ENCODE measurements at places on chromosomes 12 and 14.

- DNase-seq: no peak
Measured at GRCh38 chr14:104243200-104243599, 104.8 kb downstream of the KIF26A start.

GRCh38 chr12:88932457-88932856, 352.2 kb upstream of the KITLG start:
- no peak for DNase-seq

DNA sequence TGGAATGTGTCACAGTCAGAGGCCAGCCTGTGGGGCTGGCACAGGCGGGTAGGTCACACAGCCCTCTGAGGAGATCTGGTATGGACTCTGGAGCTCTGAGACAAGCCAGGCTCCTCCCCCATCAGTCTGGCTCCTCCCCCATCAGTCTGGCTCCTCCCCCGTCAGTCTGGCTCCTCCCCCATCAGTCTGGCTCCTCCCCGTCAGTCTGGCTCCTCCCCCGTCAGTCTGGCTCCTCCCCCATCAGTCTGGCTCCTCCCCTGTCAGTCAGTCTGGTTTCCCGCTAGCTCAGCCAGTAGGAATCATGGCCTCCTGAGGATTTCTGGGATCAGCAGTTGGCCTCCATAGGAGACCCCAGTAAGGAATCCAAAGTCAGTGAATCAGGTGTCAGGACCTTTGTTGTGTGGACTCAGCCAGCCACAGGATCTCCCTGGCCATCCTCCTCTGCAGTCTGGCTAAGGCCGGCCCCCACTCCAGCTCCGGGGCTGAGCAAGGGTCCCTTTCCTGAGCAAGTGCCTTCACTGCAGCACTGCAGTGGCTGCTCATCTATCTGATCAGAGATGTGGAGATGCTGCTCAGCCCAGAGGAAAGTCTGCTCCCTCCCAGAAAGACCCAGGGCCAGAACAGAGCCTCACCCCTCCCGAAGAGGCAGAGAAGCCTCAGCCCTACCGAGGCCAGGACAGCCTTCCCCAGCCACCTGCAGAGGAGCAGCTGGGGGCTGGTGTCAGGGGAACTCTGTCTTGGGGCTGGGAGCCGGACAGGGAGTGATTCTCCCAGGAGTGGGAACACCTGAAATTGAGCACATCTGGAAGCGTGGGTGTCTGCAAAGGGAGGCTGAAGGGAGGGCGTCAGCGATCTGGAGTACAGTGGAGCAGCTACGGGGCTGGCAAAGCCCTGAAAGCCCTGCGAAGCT, 35.7 kb downstream of the IQSEC3 start:
- DNase-seq: no peak

DNA sequence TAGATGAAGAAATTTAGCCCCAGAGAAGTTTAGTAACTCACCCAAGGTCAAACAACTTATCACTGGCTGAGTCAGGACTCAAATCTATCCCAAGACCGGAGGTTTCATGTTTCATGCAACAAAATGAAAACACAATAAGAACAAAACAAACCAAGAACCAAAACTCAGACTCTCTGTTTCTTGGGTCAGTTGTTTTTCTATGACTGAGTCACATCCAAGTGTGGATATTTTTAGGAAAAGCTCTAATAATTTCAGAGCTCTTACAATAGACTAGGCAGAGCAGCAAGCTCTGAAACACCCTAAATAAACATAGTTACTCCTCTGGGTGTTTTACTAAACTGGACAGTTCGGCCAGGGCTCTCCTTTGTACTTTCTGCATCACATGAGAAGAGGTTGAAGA, 87.6 kb upstream of the PRB2 start:
- no peak for DNase-seq

DNA sequence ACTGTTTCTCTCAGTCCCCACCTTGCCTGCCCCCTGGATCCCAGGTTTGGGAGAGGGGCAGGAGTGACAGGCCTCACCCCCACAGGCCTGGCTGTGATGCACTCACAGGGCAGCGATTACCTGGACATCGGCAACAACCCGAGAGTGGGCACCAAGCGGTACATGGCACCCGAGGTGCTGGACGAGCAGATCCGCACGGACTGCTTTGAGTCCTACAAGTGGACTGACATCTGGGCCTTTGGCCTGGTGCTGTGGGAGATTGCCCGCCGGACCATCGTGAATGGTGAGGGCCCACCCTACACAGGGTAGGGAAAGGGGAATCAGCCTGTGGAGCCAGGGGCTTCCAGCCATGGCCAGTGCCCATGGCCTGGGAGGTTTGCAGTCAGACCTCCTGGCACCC, 8.6 kb downstream of the ACVRL1 start:
- no peak for DNase-seq

DNA sequence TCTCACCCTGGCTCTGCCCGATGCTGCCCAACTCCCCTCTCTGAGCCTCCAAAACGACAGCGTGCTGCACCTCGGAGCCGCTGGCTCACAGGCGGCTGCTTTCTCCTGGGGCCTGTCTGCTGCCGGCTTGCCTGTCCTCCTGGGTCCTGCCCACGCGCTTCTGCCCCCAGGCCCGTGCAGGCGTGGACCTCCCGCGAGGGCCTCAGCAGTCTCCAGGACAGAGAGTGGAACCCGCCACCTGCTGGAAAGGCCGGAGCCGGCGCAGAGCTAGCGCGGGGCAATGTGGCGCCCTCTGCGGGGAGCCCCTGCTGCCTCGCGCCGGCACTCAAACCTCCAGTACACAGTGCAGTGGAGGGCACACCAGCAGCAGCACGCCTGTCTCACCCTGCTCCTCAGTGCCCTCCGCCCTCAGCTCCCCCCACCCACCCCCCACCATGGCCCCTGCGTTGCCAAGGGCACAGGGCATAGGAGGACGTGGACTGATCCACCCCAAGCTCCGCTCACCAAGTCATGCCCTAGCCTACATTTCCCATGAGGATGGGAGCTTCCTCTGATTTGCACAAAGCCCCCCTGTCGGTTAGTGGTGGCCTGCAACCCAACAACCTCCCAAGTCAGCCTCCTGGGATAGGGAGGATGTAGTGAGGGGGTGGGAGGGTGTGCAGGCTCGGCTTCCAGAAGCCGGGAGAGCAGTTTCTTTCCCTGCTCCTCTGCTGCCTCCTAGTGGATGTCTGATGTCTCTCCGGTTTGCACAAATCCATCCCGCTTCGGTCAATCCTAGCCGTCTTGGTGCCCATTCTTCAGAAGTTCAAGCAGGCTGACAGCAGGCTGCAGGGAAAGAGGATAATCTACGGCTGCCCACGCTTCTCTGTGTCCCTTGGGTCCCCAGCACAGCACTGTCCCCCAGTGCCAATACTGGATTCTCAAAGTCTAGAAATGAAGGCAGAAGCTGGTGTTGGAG, 25.2 kb downstream of the KRT8 start:
- DNase-seq: peak; percentile 68

DNA sequence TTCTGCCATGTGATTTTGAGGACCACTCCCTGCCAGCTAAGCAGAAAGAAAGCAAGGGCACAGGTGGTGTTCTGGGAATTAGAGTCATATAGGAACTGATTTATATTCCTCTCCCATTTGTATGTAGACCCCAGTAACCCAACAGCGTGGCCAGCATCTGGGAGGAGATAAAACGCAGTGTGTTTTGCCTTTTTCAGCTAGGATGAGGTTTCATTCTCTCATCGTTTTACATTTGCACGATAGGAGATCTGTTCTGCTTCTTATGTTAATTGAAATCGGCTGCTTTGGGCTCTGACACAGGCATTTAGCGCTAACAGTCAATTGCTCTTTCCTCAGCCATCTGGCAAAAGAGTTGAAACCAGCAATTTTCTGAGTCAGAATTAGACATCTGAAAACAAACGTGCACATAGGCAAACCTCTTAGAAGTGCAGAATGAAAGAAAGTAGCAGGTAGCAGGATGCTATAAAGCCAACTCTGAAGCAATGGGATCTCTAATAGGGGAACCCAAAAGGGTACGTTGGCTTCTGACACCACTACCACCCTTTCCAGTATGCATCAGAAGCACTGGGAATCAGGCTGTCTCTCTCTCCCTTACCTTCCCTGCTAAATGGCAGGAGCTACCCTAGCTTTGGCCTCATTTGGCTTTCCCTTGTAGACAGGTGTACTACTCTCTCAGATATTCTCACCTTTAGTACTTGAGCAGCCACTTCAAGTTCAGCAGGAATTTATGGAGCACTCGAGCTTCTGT, 219.1 kb downstream of the PHLDA1 start:
- DNase-seq: no peak

- DNase-seq: no peak
Measured at GRCh38 chr12:11973396-11973795, 97.3 kb upstream of the BCL2L14 start.

- DNase-seq: peak; percentile 5
Measured at GRCh38 chr12:80184926-80185325, 85.6 kb downstream of the OTOGL start.

DNA sequence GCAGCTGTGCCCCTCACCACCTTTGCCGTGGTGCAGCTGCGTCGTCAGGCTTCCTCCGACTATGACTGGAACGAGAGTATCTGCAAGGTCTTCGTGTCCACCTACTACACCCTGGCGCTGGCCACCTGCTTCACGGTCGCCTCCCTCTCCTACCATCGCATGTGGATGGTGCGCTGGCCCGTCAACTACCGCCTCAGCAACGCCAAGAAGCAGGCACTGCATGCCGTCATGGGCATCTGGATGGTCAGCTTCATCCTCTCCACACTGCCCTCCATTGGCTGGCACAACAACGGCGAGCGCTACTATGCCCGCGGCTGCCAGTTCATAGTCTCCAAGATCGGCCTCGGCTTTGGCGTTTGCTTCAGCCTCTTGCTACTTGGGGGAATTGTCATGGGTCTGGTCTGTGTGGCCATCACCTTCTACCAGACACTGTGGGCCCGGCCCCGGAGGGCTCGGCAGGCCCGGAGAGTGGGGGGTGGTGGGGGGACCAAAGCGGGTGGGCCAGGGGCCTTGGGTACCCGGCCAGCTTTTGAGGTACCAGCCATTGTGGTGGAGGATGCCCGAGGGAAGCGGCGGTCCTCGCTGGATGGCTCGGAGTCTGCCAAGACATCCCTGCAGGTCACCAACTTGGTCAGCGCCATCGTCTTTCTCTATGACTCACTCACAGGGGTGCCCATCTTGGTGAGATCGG, 2.6 kb downstream of the GPR162 start:
- DNase-seq: no peak

DNA sequence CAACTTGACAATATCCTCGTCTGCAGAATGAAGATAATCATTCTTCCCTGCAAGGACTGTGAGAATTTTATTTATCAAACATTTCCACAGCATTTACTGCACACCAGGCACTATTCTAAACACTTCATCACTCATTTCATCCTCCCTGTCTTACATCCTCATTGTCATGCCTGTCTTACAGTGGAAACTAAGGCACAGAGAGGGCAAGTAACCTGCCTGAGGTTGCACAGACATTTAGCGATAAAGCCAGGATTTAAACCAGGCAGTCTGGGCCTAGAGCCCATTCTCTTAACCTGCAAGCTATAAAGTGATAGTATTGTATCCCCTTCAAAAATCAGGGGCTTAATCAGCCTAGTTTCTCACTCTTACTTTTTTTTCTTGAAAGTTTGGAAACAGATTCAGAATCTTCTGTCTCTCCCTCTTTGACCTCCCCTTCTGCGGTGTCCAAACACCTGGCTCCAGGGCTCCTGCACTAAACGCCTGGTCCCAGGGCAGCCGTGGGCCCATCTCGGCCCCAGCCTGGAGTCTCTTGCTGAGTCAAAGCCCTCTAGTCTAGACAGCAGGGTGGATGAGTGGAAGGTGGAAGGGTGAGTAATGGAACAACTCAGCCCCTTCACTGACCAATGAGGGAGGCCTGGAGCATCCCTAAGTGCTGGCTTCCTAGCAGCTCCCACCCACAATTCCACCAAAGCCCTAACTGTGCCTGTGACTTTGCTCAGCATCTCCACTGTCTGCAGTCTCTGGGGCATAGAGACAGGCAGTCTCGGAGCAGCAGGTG, 12.5 kb downstream of the ISM2 start:
- no peak for DNase-seq

- no peak for DNase-seq
Measured at GRCh38 chr14:86955771-86956354, 1037.1 kb downstream of the GALC start.

GRCh38 chr14:81401420-81402122, 1.4 kb upstream of the STON2 start:
- DNase-seq: peak; percentile 62

DNA sequence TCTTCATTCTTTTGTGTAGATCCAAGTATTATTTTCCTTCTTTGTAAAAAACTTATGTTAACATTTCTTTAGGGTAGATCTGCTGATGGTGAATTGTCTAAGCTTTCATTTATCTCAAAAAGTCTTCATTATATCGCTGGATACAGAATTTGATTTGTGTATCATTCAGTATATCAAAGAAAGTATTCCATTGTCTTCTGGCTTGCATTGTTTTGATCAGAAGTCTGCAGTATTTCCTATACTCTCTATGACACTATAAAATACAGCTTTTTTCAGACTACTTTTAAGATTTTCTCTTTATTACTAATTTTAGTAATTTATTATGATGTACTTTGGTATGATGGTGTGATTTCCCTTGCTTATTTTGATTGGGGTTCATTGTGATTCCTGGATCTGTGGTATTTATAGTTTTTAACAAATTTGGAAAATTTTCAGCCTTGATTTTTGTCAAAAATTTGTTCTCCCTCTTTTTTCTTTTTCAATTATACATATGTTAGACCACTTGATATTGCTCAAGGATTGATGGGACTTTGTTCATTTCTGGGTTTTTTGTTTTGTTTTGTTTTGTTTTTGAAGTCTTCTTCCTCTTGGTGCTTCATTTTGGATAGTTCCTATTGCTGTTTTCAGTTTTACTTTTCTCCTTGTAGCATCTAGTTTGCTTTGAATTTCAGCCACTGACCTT, 176.5 kb downstream of the ZFP36L1 start:
- no peak for DNase-seq

- no peak for DNase-seq
Measured at GRCh38 chr12:111204788-111205241, 164.1 kb downstream of the PHETA1 start.

DNA sequence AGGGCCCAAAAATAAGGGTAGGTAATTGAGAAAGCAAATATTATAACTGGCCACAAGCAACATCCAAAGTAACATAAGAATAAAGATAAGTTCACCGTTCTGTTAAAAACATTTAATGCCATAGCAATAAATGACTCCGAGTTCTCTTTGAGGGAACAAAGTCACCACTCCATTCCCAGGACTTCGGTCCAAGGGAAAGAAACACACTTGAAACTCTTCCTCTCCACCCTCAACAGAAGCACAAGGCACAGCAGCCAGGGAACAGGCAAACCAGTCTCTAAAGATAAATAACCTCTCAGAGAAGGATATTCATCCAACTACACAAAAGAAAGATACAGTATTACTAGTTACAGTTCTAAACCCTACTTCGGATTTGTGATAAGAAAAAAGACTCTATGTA, 2.5 kb downstream of the SETD3 start:
- DNase-seq: no peak

- no peak for DNase-seq
Measured at GRCh38 chr12:132108211-132108832, 35.8 kb downstream of the DDX51 start.
